ENCODE measurements at places on chromosomes 2 and 18.

GRCh38 chr2:70630761-70631160 is 77.1 kb upstream of the TGFA start:
- no peak for DNase-seq

DNA sequence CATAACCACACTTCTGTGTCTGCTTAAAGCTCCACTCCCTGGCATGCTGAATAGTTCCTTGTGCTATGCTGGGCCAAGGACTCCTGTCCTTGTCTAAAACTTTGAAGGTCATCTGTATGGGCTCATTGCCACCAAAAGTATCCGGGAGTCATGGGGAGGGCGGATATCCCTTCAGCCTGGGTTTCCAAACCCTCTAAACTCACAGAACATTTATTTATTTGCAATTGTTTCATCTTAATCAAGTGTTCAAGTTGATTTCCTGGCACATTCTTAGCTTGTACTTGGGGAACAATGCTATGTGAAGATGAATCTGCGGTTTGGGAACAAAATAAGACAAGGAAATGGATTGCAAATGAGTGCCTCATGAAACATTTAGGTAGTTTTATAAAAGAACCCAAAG is 1.8 kb downstream of the NOSTRIN start:
- no peak for DNase-seq

GRCh38 chr2:219573166-219573565 is 1.1 kb downstream of the INHA start:
- DNase-seq: no peak

DNA sequence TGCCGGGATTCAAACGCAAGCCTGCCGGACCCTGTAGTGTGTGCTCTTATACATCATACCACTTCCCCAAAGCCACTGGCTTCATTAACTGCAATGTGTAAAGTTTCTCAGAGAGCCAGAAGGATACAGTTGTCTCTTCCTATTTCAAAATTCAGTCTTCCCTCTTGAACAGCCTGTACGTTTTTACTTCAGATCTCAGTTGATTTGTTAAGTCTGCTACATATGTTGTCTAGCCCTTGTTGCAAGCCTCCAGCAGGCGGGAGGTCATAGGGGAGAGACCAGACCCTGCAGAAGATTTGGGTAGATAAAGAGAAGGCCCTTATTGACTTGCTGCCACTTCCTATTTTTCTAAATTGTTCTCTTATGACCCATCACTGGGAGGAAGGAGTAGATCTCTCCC is 56.2 kb downstream of the ARHGEF33 start:
- no peak for DNase-seq

DNA sequence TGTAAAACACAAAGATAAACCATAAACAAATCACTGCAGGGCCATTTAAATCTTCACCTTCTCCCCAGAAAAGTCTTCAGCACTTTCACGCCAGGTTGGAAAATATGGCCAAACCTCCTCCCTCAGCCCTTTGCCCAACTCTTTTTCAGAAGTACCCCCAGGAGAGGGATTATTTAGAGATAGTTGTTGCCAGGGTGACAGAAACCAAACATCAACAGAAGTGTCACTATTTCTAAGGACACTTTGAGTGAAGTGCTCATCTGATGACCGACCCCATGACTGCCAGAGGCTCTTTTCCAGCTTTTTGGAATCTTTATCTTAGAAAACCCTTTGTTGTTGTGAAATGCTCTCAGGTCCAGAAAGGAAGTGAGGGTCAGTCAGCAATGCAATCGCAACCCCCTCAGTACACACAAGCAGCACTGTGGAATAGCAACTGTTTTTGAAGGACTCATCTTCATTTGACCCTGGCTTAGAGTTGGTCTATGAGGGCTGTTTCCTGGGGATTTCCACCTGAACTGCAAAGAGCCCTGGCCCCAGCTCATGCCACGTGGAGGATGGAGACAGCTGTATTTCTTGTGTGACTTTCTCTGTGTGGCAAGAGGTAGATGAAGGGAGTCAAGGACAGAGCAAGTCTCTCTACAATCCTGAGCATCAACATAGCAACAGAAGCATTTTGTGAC is 114.0 kb upstream of the STON1 start:
- DNase-seq: no peak

DNA sequence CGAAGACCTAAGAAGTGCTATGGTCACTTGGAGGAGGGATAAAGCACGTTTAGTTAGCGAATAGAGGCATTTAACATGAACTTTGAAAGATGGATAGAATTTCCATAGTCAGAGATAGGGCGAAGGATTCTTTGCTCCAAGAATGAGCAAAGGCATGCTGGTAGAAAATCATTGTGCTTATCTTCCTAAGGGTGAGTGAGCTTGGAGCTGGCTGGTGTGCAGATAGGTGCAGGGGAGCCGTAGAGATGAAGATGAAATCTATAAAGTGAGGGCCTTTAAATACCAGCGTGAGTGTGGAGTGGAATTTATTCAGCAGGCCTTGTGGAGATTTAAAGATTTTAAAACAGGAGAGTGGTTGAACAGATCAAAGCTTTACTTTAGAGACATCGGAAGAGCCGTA is 1.6 kb downstream of the HRH4 start:
- DNase-seq: no peak

GRCh38 chr2:217797661-217798069 is 205.1 kb downstream of the TNS1 start:
- no peak for DNase-seq

DNA sequence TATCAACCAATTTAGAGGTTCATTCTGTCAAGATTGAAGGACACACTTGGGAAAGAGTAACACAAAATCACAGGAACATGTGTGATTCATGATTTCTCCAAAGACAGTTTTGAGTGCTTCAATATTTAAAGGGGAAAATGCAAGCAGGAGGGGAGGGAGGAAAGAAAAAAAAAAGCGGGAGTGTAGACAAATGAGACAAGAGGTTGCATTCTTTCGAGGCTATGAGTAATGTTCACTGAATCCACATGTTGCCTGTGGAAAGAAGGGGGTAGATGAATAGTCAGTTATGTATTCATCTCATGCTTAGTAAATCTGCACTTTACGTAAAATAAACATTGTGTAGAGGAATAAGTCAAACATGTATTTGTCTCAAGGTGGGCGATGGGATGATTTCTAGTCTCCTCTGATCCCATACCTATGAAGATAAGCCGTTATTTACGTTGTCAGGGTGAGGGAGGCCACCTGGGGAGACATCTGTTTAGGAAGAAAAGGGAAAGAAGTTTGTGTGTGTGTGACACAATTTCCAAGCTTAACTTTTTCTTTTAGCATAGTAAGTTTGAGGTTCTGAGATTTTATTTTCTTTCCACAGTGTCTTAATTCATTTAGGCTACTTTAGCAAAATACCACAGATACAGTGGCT is 211.0 kb upstream of the ZC3H15 start:
- DNase-seq: no peak

DNA sequence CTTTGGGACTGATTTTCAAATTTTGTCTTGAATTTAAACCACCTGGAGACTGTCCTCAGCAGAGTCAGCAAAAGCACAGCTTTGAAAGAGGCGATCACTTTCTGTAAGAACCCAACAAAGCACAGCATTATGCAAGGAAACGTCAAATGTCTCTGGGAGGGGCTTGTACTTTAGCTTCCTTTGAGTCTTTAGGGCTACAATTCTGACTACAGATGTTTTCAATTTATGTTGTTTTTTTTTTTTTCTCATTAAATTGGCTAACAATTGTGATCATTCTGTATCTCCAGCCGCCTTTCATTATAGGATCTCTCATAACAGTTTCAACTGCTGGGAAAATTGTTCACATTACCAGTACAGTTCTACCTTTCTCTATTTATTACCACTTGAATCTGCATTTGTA is 48.3 kb downstream of the COL3A1 start:
- no peak for DNase-seq

Data from head of caudate nucleus (tissue), 42 donors.